ENCODE measurements at places on chromosomes 7 and 10.

DNA sequence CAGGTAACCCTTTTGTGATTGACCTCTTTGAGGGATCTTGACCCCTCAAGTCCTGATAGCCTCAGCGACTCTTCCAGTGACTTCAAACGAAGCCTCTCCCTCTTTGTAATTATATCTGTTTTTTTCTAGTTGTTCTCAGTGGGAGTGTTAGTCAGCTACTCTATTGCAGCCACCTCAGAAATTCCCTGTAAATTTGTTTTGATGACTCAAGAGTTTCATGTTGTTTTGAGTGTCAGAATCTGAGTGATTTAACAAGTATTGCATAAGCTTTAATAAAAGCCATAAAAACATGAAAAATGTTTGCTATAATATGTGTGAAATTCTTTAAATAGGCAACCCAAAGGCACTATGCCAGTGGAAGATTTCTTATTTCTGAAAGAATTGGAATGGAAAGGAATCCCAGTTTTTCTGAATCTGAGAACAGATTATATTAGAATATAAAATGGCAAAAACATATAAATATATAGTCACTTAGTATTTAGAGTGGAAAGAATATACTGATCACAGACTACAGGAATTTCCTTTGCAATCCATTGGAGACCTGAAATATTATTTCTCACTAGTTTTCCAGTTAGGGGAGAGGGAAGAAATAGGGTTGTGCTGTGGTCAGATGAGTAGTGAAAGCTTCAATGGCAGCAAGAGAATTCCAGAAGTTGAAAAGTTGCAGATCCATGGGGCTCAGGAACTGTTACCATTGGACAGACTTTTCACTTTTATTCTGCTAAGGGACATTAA is 94.4 kb upstream of the SEMA3C start:
- no peak for DNase-seq

GRCh38 chr7:28161331-28161730 is 19.3 kb downstream of the JAZF1 start:
- DNase-seq, result no peak

- DNase-seq, result no peak
Measured at GRCh38 chr7:47478926-47479711, 102.8 kb downstream of the TNS3 start.

DNA sequence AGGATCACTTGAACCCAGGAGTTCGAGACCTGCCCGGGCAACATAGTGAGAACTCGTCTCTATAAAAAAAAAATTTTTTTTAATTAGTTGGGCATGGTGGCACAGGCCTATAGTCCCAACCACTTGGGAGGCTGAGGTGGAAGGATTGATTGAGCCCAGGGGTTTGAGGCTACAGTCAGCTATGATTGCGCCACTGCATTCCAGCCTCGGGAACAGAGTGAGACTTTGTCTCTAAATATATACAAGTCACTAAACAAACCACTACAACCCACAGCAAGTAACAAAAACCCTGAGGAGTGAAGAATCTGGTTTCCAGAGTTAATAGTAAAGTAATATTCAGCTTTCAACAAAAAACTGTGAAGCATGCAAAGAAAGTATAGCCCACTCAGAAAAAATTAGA is 32.7 kb upstream of the HHEX start:
- DNase-seq, result no peak

DNA sequence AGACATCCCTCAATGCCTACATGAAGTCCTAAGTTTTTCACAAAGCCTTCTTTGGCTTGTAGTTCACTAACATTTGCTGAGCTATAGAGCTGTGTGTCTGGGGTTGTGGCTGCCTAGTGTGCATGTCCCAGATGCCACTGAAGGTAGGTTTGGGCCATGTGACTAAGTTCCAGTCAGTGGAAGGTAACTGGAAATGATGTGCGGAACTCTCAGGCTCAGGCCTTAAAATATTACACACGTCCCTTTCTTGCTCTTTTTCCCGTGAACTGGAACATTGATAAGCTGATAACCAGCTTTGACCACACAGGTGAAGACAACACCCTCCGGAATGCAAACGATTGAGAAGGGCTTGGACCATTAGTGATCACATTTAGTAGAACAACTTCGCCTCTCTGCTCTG is 358.1 kb downstream of the GATA3 start:
- DNase-seq, result no peak

DNA sequence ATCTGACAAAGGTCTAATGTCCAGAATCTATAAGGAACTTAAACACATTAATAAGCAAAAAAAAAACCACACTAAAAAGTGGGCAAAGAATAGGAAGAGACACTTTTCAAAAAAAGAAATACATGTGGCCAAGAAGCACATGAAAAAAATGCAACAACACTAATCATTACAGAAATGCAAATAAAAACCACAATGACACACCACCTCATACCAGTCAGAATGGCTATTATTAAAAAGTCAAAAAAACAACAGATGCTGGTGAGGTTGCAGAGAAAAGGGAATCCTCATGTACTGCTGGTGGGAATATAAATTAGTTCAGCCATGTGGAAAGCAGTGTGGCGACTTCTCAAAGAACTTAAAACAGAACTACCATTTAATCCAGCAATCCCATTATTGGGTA is 119.0 kb downstream of the LMBR1 start:
- DNase-seq, result no peak

Measured in GM10248 (cell line).